SK-N-SH (cell line): ENCODE measurements at places on chromosomes 3 and 15. TPM values are rescaled to one million over a fixed set of nuclear protein-coding genes. Genes with fewer than 3 reads are reported as not detected.
A peak's percentile ranks its signal among the peaks of the same experiment; 100 is the strongest.

GRCh38 chr3:128319107-128319506, 147.6 kb downstream of the DNAJB8 start:
- peak; percentile 80 for DNase-seq

DNA sequence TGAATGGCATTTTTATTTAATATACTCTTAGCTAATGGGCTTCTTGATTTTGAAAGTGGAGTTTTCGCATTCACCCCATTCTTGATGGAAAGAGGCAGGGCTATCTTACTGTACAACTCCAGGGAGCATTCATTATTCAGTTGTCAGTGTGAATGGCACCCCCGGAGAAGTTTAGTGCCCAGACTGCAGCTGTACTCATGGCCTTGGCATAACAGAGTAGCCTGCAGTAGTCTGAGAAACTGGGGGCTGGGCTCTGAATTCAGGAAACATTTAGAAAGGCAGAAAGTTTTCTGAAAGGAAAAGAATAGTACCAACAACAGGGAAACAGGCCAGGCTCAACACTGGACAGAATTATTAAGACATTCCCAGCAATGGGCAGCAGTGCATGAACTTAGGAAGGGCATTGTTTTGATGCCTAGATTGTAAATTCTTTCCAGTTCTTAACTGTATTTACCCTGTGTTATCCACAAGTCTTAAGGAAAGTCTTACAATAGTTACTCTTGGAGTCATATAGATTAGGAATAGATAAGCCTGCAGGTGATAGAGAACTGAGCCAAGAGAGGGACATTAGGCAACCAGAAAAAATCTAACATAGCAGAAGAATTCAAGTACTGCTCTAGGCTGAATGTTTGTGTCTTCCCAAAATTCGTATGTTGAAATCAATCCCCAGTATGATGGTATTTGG, 44.4 kb downstream of the TIPARP start:
- DNase-seq: no peak

GRCh38 chr15:58423831-58424608, 7.8 kb upstream of the LIPC start:
- no peak for DNase-seq

GRCh38 chr15:90064911-90065681, 37.2 kb downstream of the IDH2 start:
- DNase-seq: no peak

The LIPC gene
- not detected in 2 replicates for polyA plus RNA-seq

GRCh38 chr3:31142139-31142538, 247.7 kb upstream of the GADL1 start:
- no peak for DNase-seq

DNA sequence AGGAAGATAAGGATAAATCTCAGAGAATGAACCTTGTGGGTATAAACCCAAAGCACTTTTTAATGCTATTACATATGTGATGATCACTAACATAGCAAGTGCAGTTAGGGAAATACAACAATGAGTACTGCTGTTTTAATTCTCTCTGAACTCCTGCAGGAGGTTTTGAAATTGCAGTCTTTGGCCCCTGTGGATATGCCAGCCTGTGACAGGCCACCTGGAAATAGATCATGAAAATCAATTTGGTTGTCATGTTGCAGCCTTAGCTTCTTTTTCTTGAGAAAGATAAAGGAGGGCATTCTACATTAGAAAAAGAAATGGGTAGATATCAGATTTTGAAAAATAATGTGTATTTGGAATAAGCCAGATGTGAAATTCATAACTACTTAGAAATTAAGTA, 103.6 kb downstream of the RSRC1 start:
- no peak for DNase-seq

DNA sequence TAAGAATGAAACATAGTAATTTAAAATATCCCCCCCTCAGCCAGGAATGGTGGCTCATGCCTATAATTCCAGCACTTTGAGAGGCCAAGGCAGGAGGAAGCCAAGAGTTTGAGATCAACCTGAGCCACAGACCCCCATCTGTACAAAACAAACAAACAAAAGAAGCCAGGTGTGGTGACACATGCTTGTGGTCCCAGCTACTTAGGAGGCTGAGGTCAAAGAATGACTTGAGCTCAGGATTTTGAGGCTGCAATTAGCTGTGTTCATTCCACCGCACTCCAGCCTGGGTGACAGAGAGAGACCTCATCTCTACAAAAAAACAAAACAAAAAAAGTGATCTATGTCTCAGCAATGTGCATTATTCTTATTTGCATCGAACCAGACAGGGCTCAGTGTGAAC, 800.8 kb downstream of the MCTP2 start:
- DNase-seq: no peak

The MEIS2 gene
- 120 and 146 TPM in 2 replicates for polyA plus RNA-seq

DNA sequence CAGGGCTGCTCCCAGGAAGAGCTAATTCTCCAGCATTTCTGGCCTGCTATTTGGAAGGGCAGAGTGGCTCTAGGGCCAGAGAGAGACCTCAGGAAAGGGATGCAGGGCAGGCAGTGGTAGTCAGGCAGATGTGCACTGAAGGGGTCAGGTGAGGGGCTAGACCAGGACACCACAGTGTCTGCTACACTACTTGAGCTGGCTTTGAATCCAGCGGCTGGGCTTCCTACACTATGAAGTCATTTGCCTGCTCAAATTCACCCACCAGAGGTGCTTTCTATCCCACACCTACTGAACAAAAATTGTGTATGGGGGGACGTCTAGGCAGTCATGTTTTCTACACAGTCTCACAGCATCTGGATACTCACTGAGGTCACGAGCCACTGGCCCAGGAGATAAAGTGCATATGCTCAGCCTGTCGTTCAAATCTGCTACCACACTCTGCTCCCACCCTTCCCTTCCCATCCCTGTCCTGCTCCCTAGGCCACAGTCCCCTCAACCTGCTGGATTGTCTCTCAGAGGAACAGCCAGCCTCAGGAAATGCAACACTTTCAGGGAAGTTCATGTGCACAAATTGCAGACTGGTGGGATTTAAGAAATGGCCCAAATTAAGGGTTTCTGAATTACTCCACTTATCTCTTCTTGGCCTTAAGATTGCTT, 49.9 kb upstream of the SLC6A11 start:
- DNase-seq: no peak

GRCh38 chr3:72338942-72339669, 509.1 kb downstream of the SHQ1 start:
- DNase-seq: no peak

DNA sequence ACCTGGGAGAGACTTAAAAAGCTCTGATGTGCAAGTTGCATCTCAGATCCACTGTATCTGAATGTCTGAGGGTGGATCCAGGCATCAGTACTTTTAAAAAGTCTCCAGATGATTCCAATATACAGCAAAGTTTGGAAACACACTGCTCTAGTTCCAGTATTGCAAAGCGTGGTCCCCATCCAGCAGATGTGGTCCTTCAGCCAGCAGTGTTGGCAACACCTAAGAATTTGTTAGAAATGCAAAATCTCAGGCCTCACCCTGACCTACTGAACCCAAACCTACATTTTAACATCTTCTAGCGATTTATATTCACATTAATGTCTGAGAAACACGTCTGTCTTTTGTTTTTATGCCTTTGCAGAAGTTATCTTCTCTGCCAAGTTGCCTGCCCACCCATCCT, 32.2 kb upstream of the SGO1 start:
- no peak for DNase-seq

DNA sequence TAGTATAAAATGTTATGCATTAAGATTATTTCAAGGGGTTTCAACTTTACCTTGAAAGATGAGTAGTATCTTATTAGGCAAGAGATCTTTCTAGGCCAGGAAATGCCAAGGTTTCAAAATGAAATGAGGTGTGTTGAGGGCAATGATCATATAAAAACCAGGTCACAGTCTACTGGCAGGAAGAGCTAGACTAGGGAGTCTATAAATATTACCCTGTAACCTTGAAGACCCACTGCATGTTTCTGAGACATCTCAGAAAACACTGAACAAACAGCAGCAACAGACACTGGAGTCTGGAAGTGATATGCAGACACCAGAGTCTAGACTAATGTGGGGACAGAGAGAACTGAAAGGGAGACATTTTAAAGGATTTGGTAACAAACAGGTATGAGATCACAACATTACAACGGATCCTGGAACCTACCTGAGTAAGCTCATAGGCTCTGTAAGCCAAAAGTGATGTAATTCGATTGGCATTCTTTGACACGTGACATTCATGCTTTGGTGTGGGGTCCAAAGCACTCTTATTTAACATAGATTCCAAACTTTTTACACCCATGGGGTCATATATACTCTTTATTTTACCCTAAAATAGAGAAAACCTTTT, 15.0 kb downstream of the TASOR start:
- no peak for DNase-seq

The SLC22A14 gene
- polyA plus RNA-seq: 0.10 and 0.16 TPM in 2 replicates

The KBTBD12 gene
- not detected in 2 replicates for polyA plus RNA-seq

The EFCAB12 gene
- 0.26 and 0.38 TPM in 2 replicates for polyA plus RNA-seq

GRCh38 chr3:129184396-129184657, 631 bp upstream of the CNBP start:
- DNase-seq: peak; percentile 62

DNA sequence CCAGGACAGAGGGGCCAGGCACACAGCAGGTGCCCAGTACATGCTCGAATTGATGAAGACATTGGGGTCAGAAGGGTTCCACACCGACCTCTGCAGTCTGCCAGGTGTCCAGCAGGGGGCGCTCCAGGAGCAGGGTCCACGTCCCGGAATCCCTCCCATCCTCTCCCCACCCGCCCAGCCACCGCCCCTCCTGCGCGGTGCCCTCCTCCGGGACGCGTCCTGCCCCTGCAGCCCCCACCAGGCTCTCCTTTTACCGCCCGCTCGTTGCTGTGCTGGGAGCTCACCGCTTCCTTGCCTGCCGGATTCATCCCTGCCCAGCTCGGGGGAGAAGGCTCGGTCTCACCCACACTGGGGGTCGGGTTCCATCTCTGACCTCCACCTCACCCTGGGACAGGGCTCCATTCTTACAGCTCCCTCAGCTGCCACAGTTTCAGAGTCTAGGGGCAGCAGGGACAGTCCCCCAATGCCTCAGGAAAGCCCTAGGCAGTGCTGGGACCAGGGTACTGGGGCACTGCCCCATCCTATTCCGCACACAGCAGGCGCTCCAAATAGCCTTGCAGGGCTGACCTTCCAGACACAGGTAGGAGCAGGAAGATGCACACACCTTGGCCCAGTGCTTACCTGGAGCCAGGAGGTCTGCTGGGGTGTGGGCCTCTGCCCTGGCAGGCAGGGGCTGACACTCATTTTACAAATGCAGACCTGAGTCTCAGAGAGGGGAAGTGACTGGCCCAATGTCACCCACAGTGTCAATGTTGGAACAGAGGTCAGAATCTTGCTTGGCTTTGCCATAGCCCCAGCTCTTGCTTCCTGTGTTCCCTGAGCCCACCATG, 31.0 kb downstream of the GRIP2 start:
- peak; percentile 94 for DNase-seq

The TTLL13 gene
- polyA plus RNA-seq: 0.03 and 0.06 TPM in 2 replicates

The USP13 gene
- polyA plus RNA-seq: 7.7 and 8.2 TPM in 2 replicates

DNA sequence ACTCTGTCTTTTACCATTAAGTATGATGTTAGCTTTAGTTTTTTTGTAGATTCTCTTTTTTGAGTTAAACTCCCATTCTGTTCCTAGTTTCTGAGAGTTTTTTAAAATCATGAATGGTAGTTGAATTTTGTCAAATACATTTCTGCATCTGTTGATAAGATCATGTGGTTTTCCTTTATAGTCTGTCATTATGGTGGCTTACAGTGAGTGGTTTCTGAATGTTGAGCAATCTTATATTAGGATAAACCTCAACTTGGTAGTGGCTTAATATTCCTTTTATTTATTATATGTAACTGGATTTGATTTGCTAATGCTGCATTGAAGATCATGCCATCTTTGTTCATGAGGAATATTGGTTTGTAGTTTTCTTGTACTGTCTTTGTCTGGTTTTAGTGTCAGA, 34.8 kb downstream of the NEO1 start:
- no peak for DNase-seq

The CBLB gene
- polyA plus RNA-seq: 4.4 and 5.1 TPM in 2 replicates

The CFAP91 gene
- 3.7 and 6.3 TPM in 2 replicates for polyA plus RNA-seq
